Activated CD8-positive, alpha-beta T cell treated with anti-CD3 and anti-CD28 coated beads, Interleukin-2, amount 10 ng/mL, durations not matched to agents 7 days and 5 days (primary cell): ENCODE measurements at places on chromosomes 5 and 9. TPM values are rescaled to one million over a fixed set of nuclear protein-coding genes. Genes with fewer than 3 reads are reported as not detected.
A peak's percentile ranks its signal among the peaks of the same experiment; 100 is the strongest.

The NR6A1 gene
- total RNA-seq = 0.26 TPM

GRCh38 chr5:156444753-156445291, 117.9 kb downstream of the SGCD start:
- H3K27ac ChIP-seq = no peak overlapping the region
- H3K36me3 ChIP-seq = no peaks in the 10 kb centered on the region
- peaks cover 22% of the 10 kb centered on the region for H3K27me3 ChIP-seq

The WDR31 gene
- total RNA-seq = 0.47 TPM

The CDK9 gene
- 136 TPM for total RNA-seq

The C5orf52 gene
- not detected for total RNA-seq

GRCh38 chr5:42614509-42614908, 142.1 kb upstream of the CCDC152 start:
- H3K27me3 ChIP-seq = peaks cover 8% of the 10 kb centered on the region
- no peak overlapping the region for H3K27ac ChIP-seq
- DNase-seq = no peak
- no peaks in the 10 kb centered on the region for H3K36me3 ChIP-seq

DNA sequence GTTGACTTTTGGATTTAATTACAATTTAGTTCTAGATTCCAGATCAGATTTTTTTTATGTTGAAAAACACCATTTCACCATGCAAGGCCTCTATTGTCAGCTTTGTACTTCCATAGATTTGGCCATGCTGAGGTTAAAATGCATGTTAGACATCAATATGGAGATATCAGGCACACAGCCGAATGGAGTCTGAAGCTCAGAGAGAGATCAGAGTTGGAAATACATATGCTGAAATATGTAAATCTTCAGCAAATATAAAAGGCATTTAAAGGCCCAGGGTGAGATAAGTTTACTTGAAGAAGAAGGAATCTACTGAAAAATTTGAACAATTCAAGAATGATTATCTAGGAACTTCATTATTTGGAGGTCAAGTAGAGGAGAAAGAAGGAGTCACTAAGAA, 139.6 kb downstream of the CHSY3 start:
- H3K27me3 ChIP-seq = no peaks in the 10 kb centered on the region
- no peak overlapping the region for H3K27ac ChIP-seq
- H3K4me3 ChIP-seq = no peak overlapping the region
- H3K36me3 ChIP-seq = no peaks in the 10 kb centered on the region
- no peaks in the 10 kb centered on the region for H3K4me1 ChIP-seq

The SCGB3A2 gene
- total RNA-seq = not detected

GRCh38 chr5:65481635-65482295, at the start of gene ADAMTS6:
Gene ADAMTS6 (minus strand): TSS chr5:65481920. CDS start chr5:65473673, 8,247 bp downstream.
- H3K36me3 ChIP-seq = no peaks in the 10 kb centered on the region
- H3K27ac ChIP-seq = peak within 1 kb of the TSS; percentile 85
- no peaks in the 10 kb centered on the region for H3K27me3 ChIP-seq
- H3K4me1 ChIP-seq = peaks cover 22% of the 10 kb centered on the region
- DNase-seq = peak; percentile 86
- no peak within 1 kb of the TSS for H3K4me3 ChIP-seq
